ENCODE measurements at places on chromosomes 7 and 10.

GRCh38 chr10:15419279-15419874 is 48.3 kb upstream of the FAM171A1 start:
- DNase-seq = no peak

DNA sequence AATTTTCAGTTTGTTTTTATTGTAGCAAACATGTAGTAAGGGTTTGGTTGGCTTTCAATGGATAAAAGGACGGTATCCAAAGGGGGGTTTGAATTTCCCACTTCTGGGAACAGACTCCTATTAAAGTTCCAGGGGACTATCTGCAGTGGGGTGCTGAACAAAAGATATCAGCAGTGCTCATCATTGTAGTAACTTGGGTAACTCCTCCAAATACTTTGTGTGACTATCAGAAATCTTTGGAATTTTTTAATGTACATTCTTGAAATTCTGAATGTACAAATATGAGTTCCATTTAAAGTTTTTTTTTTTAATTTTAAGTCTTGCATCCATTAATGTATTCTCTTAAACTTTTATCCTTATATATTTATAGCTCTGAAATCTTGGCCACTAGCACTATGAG is 42.1 kb downstream of the CYP51A1 start:
- no peak for DNase-seq

GRCh38 chr7:7416031-7416858 is 119.4 kb downstream of the COL28A1 start:
- no peak for DNase-seq

DNA sequence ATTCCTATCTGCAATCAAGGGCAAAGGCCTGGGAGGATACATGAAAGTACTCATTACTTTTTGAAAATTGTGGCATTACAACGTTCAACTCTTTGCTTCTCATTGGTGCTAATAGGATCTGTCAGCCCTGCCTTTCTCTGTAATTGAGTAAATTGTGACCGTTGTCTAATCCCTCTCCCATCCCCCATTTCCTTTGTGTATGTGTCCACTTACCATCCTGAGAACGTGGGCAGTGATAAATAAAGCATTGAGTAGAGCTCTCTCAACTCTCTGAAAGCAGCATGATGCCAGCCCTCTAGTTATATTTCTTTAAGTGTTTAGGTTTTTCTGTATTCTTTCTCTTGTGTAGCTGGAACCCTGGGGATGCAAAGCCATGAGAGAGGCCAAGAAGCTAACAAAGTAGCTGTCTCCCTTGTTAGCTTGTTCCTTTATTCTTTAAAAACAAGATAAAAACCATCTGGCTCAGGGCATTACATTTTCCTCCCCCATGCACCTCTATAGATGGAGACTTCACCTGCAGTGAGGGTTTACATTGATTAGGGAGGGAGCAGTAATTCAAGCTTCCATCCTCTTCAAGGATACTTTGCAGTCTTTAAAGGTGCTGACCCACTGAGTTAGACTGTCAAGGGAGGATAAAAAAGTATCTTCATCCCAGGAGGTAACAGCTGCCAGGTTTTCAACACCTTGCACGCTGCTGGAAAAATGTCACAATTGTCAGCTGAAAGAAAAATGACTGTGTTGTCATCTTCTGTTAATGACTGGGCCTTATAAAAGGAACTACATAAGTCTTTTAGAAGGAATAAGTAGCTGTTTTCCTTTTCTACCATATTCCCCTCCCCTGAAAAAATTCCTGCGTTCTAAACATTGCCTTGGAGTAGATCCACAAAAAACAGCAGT is 112.3 kb downstream of the BTRC start:
- DNase-seq = no peak

GRCh38 chr7:55469271-55469681 is 103.0 kb downstream of the VOPP1 start:
- no peak for DNase-seq

GRCh38 chr10:14366760-14367159 is 36.0 kb upstream of the FRMD4A start:
- DNase-seq = no peak

DNA sequence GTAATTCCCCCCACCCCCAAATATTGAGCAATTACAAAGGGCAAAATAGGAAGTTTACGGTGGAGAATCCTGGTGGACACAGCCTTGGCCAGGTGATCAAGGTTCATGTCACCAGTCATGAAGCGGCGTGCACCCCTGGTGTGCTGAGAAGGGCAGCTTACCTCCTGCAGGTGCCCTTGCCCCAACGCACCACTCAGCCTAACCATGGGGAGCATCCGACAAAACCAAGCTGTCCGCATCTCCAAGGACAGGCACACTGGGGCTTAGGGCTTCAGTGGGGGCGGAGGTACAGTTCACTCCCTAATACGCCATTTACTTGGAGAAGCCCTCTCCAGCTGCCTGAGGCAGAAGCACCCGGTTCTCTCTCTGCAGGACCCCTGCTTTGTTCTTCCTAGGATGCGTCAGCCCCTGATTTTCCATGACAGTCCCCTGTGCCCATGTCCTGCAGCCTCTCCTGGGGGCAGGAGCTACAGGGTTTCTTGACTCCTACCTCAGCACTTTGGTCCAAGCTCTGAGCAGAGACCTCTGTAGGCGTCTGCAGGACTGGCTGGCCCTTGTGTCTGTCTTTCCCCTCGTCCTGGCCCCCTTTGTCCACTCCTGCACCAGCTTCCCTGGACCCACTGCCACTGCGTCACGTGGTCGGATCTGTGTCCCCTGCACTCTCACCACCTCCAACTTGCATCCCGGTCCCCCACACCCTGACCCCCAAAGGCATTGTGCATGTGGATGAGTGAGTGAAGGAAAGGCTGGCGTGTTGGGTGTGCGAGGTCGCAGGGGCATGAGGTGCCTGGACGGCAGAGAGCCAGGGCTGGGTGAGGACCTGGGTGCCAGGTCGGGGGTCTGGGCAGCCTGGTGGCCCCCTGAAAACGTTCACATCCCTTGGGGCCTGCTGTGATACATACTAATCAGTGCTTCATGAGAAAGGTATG is 113.7 kb downstream of the LHPP start:
- DNase-seq = no peak

DNA sequence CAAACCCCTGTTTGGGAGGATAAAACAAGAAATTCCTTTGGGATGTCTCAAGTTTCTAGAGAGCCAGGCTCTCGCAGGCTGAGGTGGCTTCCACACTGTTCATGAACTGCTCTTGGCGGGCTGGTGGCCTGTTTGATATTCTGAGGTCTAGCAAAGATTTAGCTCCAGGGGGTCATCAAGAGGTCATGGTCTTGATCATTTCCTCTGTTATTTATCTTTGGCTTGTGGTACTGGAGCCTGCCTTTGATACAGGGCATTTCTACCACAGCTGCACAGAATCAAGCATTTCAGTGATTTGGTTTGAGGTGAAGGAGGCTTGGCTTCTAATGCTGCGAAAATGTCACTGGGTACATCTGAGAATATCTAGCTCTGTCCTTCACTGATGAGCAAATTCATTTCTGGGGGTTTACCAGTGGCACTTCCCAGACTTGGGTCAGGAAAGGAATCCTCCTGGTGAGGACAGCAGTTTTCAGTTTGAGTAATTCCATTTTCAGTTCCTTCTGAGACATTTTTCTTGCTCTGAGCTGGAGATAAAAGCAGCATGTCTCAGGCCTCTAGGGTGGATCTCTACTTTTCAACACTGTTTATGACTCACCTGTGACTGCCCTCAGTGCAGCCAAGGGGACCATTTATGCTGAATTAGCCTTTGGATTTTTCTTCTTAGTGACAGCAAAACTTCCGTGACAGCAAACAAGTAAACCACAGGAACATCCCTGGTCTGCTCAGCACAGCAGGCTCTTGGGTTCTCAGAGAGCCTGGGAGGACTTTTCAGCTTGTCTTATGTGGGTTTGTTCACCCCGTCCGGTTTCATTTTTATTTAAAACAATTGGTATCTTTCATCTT is 312.0 kb downstream of the RNLS start:
- no peak for DNase-seq

GRCh38 chr10:113036619-113037018 is 86.6 kb downstream of the TCF7L2 start:
- DNase-seq = no peak

- DNase-seq = no peak
These were observed 180.6 kb downstream of the CHCHD3 start for GRCh38 chr7:132901241-132901640.

DNA sequence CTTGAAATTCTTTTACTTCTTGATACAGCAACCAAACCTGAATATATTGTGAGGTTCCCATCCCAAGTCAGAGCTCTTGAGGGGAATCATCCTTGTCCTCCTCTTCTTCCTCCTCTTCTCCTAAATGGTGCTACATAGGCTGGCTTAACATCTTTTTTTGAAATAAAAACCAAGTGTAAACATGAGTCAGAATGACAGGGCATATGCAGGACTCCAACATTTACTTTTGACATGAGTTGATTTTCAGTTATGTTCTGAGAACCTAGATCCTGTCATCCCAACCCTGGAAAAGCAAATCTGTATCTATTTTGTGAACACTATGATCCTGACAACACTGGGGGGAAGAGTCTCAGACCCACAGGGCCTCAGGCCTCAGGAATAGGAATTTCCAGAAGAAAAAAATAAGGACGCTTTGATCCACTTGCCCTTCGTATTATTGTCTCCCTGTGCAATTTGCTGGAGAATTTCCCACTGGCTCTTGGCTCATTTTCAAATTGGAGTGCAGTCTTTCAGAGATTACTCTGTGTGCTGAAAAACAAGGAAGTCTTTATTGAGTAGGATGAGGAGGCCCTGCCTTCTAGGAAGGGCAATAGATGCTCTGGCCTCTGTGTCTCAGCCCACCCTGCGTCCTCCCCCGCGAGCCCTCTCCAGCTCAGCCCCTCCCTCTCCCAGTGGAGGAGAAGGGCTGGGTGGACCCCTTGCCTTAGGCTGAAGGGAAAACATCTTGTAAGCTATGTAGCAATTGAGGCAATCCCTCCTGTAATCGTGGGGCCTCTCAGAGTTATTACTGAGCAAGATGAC is 121.6 kb downstream of the CREB5 start:
- peak; percentile 66 for DNase-seq

- no peak for DNase-seq
These were observed 29.9 kb upstream of the DDX50 start for GRCh38 chr10:68871105-68871711.

- DNase-seq = no peak
These were observed 71.1 kb upstream of the ABLIM1 start for GRCh38 chr10:114729103-114729659.

GRCh38 chr7:22039670-22040069 is 94.0 kb upstream of the CDCA7L start:
- no peak for DNase-seq

GRCh38 chr10:18140957-18141845 is 977 bp downstream of the CACNB2 start:
- no peak for DNase-seq

GRCh38 chr7:57651006-57651405 is 201.0 kb downstream of the ZNF716 start:
- DNase-seq = no peak

DNA sequence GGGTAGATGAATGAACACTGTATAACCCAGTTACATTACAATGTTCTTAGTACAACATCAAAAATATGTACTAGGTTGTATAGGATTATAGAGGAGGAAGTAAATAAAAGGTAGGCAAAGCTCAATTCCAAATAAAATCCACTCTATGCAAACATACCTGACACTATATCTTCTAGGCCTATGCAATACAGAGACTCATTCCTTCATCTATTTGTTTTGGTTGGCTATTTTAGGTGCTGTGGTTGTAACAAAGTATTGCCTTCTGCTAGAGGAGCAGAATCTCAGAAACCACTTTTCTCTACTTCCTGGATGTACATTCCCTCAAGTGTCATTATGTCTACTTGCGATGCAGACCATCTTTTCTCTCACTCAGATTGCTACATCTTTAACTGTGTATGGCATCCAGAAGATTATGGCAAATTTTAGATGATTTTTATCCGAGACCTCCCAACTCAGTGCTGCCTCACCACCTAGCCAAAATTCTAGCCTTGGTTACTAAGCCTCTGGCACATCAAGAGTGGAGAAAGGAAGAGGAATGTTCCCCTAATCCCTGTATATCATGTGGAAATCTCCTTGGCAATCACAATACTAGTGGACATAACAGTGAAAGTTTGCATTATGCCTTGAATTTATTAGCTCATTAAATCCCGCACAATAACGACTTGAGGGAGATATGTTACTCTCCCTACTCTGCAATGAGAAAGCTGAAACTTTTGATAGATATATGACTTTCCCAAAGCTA is 5.5 kb upstream of the TFPI2 start:
- no peak for DNase-seq

DNA sequence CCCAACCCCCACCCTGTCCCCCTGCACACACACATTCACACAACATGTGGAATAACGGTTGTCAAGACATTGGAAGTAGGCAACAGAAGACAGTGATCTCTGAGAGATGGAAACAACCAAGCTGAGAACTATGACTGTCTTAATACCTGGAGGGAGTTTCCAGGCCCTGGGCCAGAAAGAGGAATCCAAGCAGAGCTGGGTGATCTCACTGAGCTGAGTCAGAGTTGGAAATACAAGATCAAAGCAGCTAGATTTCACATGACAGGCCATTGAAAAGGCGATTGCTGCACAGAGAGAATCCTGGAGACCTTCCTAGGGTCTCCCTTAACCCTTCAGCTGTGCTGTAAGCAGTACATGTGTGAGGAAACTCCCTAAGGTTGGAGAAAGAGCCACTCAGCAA is 165.8 kb upstream of the PRSS1 start:
- no peak for DNase-seq

DNA sequence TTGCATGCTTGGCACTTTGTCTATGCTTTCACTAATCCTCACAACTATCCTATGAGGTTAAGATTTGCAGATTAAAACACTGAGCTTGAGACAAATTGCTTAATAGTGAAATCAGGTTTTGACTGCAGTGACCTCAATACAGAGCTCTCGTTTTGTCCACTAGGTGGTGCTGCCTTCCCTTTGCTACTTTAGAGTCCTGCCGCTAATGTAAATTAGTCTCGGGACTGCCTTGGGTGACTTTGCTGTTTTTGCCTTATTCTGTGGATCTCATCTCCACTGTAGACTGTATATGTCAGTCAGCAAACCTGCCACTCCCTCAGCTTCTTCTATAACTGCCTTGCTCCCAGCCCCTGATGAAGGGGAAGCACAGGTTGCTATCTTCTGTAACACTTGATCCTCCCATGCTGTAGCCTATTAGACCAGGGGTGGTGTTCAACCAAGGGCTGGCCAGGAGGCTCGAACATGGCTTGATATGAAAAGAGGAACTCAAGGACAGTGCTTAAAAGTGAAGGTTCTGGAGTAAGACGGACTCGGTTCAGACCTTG is 26.0 kb downstream of the ASB4 start:
- peak; percentile 80 for DNase-seq

- peak; percentile 32 for DNase-seq
These were observed 148.5 kb downstream of the MAPK8 start for GRCh38 chr10:48455055-48455391.

All from right atrium auricular region (tissue), 2 donors.